ENCODE measurements at places on chromosomes 5 and 9.

- peak; percentile 25 for DNase-seq
These were observed 20.2 kb downstream of the IGIP start for GRCh38 chr5:140145818-140146522.

- no peak for DNase-seq
These were observed 44.2 kb downstream of the GDA start for GRCh38 chr9:72193478-72193881.

GRCh38 chr9:3888497-3888858, 362.7 kb upstream of the RFX3 start:
- DNase-seq, result peak; percentile 8

- no peak for DNase-seq
These were observed 344.2 kb upstream of the SLC30A5 start for GRCh38 chr5:68749631-68750030.

- no peak for DNase-seq
These were observed 126.6 kb downstream of the NSG2 start for GRCh38 chr5:174172152-174172551.

GRCh38 chr5:54062958-54063357, 247.4 kb downstream of the ARL15 start:
- no peak for DNase-seq

- no peak for DNase-seq
These were observed 44.6 kb downstream of the NSG2 start for GRCh38 chr5:174090129-174090528.

- no peak for DNase-seq
These were observed 41.6 kb upstream of the FST start for GRCh38 chr5:53438486-53439472.

DNA sequence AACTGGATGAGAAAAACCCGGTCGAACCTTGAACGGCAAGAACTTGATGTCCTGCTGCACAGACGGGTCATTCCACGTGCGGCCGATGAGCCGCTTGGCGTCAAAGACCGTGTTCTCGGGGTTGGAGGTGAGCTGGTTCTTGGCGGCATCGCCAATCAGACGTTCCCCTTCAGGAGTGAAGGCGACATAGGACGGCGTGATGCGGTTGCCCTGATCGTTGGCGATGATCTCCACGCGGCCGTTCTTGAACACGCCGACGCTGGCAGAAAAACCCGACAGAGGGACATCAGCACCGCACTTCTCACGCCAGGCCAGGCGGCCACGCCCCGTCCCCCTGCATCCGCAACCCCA, 519 bp downstream of the HSPA5 start:
- DNase-seq, result peak; percentile 13

DNA sequence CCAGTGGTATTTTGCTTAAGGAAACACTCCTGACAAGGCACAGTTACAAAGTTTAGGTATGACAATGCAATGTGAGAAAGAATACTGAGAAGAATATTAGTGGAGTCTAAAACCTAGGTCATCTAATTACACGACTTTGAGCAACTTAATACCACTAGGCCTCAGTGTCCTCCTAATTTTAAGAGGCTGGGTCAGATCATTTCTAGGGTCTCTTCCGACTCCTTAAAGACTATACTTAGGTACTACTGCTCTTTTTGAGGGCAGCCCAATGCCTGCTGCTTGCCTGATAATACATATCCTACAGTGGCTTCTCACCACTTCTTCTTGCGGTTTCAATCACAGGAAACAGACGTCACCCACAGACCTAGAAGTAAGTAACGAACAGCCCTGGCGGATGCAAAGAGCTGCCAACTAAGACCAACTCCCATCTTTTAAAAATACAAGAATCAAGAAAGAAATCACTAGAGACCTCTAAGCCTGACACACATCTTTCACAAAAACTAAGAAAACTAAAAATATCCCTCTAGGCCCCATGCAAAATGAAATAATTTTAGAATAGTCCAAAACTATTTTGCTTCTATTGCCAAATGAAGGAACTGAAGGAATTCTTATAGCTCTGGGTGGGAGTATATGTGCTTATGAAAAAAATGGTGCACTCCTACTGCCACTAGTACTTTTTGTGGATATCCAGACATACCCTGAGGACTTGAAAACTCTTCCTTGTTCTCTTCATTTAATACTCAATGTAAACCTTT, 13.1 kb downstream of the DIAPH1 start:
- peak; percentile 42 for DNase-seq

DNA sequence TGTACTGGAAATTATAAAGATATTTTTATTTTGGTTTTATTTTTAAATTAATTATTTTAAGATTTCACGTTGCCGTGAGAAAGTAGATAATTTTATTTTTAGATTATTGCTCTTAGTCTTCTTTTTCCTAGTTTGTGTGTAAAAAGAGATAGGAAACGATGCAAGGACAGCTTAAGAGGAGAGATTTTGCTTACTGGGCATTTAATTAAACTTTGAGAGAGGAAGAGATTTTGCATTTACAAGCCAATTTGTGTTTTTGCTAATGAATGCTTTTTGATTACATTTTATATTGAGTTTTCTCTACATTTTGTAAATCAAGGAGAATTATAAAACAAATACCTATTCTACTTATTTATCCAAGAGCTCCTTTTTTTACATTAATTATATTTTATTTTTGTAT, 64.0 kb downstream of the ARHGEF28 start:
- DNase-seq, result no peak

GRCh38 chr5:115875447-115875846, 33.7 kb downstream of the AP3S1 start:
- DNase-seq, result no peak

- no peak for DNase-seq
These were observed 25.2 kb downstream of the LNPEP start for GRCh38 chr5:96961053-96961452.

DNA sequence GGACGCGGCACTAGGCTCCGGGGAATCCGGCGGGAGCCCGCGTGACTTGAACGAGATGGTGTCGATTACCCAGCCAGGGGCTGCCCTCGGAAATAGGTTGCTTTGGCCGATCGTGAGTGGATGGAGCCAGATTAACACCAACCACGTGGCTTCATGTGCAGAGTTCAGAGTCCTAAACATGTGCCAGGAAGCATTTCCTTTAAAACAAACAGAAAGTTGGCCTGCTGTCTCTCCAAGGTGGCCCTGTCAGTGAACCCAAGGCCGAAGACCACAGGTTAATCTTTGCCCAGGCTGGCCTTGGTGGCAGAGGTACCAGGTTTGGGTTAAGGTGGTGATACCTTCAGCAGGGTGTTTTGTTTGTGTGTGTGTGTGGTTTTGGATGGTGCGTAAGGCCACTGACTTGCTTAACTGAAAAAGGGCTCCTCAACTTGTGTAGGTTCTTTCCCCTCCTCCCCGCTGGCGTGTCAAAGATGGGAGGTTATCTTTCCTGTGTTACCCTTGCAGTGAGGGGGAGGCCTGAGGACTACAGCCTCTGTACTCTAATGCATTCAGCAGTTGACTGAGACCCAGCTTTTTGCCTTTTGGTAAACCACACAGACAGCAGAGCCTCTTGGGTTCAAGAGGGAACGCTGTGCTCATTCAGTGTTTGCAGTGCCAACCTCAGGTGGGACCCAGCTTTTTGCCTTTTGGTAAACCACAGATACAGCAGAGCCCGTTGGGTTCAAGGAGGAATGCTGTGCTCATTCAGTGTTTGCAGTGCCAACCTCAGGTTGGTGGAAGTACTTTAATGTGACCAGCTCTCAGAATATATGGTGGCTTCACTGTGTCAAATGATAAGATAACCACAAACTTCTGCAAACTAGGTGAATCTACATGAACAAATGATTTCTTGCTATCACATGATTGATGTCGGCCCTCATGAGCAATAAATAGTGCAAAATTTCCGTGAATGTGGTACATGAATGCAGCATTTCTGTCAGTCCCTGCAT, 1.4 kb downstream of the IQGAP2 start:
- DNase-seq, result peak; percentile 52

- no peak for DNase-seq
These were observed 19.5 kb downstream of the MYMK start for GRCh38 chr9:133505186-133505830.

DNA sequence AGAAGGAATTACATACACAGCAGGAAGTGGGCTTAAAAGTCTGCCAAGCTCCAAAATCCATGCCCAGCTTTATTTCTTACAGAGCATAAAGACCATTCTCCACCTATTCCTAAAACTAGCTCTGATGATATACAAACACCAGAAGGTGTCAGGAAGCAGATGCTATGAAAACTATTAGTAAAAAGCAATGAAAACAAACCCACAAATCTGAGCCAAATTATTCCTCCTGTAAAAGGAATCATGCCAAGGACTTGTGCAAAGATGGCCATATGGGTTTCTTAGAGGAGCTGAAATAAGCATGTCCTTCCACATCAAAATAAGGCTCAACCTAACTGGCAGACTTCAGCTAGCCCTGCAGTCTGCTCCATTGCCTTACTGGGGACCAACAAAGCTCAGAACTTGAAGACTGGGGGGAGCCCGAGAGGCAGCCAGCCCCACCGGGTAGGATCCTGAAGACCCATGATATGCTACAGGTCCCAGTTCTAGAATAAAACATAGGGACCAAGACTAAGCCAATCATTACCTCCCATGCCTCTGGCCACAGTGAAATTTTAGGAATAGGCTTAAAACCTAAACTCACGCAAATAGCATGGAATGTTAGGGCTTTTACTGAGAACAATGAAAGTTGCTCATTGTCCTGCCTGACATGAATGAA, 42.8 kb upstream of the GABRP start:
- DNase-seq, result no peak

All from stimulated activated CD4-positive, alpha-beta T cell treated with anti-CD3 and anti-CD28 coated beads, Interleukin-12 subunit alpha, Interleukin-12 subunit beta, amount 100 ng/mL, for 48 hours (primary cell).